ENCODE measurements at places on chromosomes 12 and 14.

DNA sequence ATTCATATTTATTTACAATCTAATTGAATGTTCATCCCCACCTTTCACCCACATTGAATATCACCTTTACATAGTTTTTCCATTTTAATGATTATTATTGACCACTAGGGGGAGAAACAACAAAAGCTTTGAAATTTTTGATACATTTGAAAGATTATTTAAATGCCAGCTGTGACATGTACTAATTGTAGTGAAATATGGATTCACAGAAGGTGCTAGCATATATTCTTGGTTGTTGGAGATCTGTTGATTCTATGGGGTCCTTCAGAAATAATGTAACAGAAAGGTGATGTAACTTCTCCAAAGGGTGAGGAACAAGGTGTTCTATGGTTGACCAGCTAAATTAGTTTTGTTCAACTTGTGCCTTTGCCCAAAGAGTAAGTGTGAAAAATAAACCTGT is 22.4 kb upstream of the GPR33 start:
- DNase-seq = no peak

GRCh38 chr12:43015090-43015737 is 425.7 kb upstream of the PRICKLE1 start:
- DNase-seq = no peak

DNA sequence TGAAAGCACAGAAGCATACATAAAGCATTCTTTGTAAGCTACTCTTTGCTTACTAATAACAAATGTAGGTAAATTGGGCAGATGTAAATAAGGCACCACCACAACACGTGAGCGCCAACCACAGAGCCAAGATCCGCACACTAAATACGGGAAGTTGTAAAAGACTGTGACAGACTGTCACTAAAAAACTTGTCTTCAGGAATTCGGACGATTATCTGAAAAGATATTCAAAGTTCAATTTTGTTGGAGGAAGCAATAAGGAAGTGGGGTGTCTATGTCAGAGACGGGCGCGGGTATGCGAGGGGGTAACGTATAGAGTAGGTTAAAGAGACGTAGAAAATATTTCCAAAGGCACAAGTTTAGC is 1.5 kb upstream of the HSP90B1 start:
- no peak for DNase-seq

DNA sequence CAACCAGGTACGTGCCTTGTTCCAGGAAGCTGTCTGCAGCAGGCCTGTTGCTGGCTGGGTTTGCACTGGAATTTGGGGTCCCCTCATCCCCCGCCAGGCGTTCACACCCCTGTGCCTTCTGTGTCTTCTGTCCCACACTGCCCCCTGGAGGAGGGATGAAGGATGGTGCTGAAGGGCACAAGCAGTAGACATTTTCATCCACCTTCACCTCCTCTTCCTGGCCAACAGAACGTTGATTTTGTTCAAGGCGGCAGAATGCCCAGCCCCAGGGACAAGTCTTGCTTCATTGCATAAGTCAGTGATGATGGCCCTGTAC is 122.1 kb downstream of the CALM1 start:
- DNase-seq = no peak

- peak; percentile 98 for DNase-seq
Measured at GRCh38 chr12:130871286-130872178, at the start of gene RAN. Gene RAN (plus strand): TSS chr12:130872066. CDS start chr12:130872594, 528 bp downstream.

DNA sequence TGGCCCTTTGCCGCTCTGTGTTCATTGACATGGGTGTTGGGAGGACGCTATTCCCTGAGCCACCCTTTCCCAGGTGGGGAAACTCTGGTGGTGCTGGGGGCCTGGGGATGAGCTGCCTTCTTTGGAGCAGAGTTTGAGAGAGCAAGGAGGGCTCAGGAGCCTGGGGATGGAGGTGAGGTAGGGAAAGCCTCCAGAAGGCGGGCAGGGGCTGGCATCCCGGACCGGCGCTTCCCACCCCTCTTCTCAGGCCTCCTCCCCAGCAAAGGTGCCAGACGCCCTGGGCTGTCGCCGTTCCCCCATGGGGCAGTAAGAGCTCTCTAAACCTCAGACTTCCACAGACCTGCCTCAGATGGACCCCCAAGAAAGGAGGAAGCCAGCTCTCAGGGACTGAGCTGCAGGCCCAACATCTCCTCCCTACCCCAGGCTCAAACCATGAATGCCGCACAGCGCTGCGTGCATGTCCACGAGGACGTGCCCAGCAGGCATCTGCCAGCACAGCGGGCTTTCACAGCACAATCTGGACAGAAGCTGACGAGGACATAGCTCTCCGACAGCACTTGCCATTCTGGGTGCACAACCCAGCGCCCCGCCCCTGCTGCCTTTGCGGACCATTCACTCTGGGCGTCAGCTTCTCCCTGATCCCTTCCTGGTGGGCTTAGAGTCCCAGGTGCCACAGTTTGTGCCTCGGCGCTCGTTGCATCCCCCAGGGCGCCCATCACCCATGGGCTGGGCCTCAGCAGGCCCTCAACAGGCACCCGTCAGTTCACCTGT is 14.9 kb upstream of the TTC7B start:
- DNase-seq = no peak

DNA sequence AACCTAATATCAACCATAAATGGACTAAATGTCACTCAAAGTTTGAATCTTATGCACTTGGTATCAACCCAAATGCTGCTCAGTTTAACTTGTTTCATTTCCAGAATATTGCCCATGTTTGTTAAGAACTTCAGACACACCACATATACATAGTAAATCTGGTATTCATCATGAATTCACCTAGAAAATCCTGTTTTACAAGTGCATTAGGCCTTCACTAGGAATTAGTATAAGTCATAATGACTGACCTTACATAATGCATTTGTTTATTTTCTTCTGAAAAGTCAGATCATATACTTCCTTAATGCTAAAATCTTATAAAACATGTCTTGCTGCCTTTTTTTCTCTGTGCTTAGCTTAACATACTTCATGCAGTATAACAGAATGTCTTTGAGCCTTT is 66.1 kb downstream of the ABCD2 start:
- no peak for DNase-seq

DNA sequence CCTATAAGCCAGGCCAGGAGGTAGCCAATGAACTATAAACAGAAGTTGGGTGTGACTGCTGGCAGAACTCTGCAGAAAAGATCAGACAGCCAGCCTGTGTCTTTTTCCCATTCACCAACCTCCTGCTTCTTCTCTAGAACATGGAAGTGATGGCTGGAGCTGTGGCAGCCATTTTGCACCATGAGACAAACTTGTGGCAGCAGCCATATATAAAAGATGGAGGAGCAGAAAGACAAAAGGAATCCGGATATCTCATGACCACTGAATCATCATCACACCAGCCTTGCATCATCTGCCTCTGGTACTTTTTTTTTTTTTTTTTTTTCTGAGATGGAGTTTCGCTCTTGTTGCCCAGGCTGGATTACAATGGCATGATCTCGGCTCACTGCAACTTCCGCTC is 8.7 kb downstream of the BEGAIN start:
- no peak for DNase-seq

All from mesenteric fat pad (tissue), 1 donor.